Vagina (tissue), 2 donors: ENCODE measurements at places on chromosomes 2 and 18.

- no peak for DNase-seq
Measured at GRCh38 chr2:15750822-15751329, 159.2 kb downstream of the DDX1 start.

GRCh38 chr2:33616873-33617272 is 17.8 kb upstream of the FAM98A start:
- DNase-seq = no peak

GRCh38 chr18:1797235-1797634 is 774.1 kb downstream of the METTL4 start:
- no peak for DNase-seq

- no peak for DNase-seq
Measured at GRCh38 chr18:24168496-24168895, 29.6 kb downstream of the CABYR start.

- no peak for DNase-seq
Measured at GRCh38 chr2:48439102-48439501, 90.9 kb upstream of the STON1 start.

DNA sequence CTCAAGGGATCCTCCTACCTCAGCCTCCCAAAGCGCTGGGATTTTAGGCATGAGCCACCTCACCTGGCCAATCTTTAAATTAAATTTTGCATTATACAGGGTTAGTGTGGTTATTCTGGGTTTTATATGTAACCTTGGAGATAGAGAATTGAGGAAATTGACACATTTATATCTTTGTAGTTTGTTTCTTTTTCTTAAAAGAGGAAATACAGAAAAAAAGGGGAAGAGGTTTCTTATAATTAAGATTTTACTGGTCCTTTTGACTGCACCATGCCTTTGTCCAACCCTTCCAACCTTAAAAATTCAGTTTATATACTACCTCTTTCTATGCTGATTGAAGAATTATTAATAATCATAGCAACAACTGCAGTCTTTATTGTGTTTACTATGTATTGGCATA is 210.1 kb upstream of the STON1 start:
- no peak for DNase-seq

DNA sequence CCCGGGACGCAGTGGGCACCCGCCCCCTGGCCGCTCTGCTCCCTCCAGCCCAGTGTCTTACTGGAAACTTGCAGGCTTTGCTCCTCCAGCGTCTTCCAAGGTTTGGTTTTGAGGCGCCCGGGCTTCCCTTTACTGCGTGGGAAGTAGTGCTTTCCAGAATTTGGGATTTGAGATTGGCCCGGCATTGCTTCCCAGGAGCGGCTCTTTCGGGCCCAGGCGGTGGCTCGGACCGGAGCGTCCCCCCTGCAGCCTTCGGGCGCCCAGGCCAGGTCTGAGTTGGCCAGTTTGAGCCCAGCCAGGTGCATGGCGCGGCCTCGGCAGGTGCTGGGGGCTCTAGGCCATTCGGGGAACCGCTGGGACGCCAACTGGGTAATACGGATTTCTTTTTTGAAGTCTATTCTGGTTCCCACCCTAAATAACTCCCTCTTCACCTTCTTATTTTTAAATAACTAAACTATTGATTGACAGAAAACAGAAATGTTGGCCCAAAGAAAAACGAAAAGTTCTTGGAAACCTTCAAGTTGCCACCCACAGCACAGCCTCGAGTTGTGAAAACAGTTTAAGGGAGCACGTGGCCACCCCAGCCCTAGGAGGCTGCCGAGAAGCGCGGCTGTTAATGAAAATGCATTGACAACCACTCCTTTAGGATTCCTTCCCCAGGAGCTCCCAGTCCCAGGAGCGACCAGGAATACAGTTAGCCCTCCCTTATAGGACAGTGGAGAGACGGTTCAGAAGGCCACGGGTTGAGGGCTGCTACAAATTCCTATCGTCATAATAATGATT is 766 bp downstream of the SNTG2 start:
- no peak for DNase-seq

DNA sequence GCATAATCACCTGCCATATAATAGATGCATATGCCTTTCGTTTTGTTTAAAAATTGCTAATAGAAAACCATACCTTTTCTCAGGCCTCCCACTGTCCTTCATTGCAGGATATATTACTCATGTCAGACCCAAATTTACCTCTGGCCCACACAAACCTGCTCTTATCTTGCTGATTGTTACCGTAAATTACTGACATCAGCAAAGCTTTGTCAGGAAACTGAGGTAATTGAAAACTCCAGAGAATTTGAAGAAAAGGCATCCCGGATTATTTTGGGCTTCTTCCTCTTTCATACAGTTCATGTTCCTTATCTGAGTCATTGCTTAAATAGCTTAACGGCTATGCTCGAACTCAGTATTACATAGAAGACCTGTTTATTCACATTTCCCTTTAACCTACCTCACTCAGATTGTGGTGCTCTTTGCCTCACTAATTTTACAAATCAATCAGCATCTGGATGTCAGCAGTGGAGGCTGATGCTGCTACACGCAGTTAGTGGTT is 145.7 kb downstream of the ZEB2 start:
- no peak for DNase-seq

GRCh38 chr2:192465141-192465540 is 270.4 kb upstream of the TMEFF2 start:
- no peak for DNase-seq

GRCh38 chr18:72360634-72361033 is 183.5 kb downstream of the CBLN2 start:
- DNase-seq = no peak
